ENCODE measurements at places on chromosomes 13 and 19.

DNA sequence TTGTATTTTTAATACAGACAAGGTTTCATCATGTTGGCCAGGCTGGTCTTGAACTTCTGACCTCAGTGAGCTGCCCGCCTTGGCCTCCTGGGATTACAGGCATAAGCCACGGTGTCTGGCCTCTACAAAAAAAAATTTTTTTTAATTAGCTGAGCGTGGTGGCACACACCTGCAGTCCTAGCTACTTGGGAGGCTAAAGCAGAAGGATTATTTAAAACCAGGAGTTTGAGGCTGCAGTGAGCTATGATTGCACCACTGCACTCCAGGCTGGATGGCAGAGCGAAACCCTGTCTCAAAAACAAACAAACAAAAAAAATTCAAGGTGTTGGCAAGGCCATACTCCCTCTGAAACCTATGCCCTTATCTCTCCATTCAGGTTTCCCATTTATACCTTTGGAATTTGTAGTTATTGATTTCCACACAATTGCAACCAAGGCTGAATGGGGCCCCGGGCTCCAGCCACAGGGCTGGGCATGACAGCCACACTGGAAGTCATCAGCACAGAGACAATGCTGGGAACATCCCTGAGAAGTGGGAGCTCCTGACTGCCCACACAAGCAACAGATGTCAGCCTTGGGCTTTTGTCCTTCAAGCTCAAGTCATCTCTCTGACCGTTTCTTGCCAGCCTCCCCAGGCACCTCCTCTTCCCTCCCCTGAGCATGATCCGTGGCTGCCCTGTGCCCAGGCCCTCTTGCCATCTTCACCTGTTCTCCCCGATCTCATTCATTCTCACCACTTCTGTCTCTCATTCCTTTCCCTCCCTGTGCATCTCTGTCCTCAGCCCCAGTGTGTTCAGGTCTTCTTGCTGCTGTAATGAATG, 27.2 kb upstream of the CALM3 start:
- no peak for DNase-seq

GRCh38 chr13:79779761-79780160, 298.8 kb downstream of the NDFIP2 start:
- DNase-seq = peak; percentile 49

- DNase-seq = peak; percentile 84
These were observed 2.0 kb downstream of the OLFM2 start for GRCh38 chr19:9934132-9934950.

DNA sequence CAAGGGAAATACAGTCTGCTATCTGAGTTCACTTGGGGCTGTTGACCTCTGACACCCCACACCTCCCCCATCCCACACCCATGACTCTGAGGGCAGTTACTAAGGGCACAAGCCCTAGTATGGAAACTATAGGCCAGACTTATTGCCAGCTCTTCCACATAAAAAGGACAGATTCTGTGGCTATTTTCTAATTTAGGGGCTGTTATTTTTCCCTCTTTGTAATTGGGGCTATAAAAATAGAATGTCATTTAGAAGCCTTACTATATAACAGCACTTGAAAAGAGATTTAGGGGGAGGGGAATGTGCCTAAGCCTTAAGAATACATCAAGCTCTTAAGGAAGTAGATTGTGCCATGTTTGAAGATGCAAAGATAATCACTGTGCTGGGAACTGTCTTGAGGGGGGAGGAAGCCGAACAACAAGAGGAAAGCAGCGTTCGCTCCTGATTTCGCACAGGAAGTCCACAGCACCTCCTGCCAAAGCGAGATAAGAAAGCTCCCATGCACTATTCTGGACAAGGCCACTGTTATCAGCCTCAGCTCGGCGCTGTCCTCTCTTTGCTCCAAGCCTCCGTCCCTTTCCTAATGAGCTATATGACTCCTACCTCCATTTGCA, 86.6 kb downstream of the FLT1 start:
- DNase-seq = no peak

GRCh38 chr13:83471011-83471410, 411.3 kb downstream of the SLITRK1 start:
- no peak for DNase-seq

GRCh38 chr19:19145684-19146608, 7.7 kb upstream of the TMEM161A start:
- DNase-seq = peak; percentile 80

- DNase-seq = no peak
These were observed 183.2 kb downstream of the NDFIP2 start for GRCh38 chr13:79663977-79664636.

DNA sequence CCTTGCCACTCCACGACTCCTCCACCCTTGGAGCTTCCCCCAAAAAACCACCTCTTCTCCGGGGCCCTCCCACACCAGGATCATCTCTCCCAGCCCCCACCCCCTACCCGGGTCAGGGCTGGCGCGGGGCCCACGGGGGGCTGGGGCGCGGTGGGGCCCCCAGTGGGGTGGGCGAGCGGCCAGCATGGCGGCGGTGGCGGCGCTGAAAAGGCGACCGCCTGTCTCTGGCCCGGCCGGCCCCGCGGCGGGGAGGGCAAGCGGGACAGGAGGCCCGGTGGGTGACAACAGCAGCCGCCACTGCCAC, 850 bp downstream of the DYRK1B start:
- DNase-seq = no peak

DNA sequence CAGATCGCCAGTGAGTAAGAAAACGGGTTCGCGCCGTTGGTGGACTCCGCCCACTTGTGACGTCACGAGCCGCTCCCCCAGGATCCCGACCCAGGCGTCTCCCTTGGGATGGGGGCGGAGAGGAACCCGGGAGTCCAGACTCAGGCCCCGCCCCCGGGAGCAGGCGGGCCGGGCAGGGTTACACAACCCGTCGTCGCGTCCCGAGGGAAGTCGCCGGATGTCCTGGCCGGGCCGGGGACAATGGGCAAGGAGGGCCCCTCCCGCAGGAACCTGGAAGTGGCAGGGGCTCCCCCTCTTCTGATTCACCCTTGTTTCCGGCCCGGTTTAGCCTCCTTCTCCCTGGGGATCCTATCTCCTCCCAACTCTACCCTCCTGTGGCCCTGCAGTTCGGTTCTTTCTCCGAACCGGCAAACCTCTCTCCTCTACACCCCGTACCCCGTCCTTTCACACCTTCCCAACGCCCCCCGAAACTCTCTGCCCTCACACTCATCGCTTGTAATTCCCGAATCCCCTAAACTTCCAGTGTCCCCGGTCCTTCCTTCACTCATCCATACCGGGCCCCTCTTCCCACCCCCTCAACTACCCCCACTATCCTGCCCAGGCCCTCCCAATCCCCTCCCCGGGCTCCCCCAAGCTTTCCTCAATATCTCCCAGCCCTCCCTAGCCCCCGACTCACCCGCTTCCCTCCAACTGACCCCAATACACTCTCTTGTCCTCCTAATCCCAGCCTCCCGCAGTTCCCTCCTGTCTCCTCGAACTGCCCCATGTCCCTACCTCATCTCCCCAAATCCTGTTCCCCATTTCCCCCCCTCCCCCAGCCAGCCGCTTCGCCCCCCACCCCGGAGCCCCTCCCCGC, 20.0 kb upstream of the ERCC1 start:
- DNase-seq = peak; percentile 96
